Glutamatergic neuron (in vitro differentiated cells): ENCODE measurements at places on chromosomes 5 and 9. TPM values are rescaled to one million over a fixed set of nuclear protein-coding genes. Genes with fewer than 3 reads are reported as not detected.

The PCDHB13 gene
- 12.7 TPM for total RNA-seq

The MYORG gene
- 4.6 TPM for total RNA-seq

The CDH18 gene
- 0.49 TPM for total RNA-seq

The MED7 gene
- 13.2 TPM for total RNA-seq

The KIAA0825 gene
- 1.2 TPM for total RNA-seq

The ZDHHC11B gene
- total RNA-seq: 42.8 TPM

The MIGA2 gene
- total RNA-seq: 40.2 TPM

The MTAP gene
- 48.1 TPM for total RNA-seq

The DMGDH gene
- 1.7 TPM for total RNA-seq

The CCDC180 gene
- 13.1 TPM for total RNA-seq

The ARHGEF28 gene
- total RNA-seq: 0.47 TPM

The PCDHGA5 gene
- total RNA-seq: 4.6 TPM

The ADGRD2 gene
- not detected for total RNA-seq

The CTXN3 gene
- not detected for total RNA-seq

The ZNF879 gene
- total RNA-seq: 5.7 TPM

The SLCO6A1 gene
- 1.6 TPM for total RNA-seq

The UBAP2 gene
- 65.1 TPM for total RNA-seq

The GABBR2 gene
- total RNA-seq: 116 TPM

DNA sequence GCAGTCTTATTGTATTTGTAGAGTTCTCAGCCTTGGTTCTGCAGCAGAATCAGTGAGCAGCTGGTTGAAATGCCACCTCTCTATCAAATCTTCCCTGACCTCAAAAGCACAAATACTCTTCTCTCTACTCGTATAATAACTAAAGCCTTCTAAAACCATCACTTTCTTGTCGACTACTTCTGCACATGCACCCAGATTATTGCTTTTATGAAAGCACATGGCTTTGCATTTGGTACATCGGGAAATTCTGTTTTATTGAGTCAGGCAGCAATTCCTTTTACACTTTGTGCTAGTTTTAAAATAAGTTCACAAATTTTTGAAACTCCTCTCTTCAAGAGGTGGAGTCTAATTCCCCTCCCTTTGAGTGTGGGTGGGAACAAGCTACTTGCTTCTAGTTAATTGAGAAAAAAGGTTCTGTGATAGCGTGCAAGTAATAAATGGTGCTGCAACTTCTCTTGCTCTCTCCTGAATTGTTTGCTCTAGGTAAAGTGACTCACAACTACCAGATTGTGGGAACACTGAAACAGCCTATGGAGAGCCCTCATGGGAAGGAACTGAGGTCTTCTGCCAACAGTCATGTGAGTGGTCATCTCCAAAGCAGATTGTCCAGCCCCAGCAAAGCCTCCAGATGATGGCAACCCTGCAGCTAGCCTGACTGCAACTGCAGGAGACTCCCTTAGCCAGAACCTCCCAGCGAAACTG lies 66.0 kb upstream of the TAF1L start:
- DNase-seq: no peak

- DNase-seq: no peak
These were observed 116.0 kb downstream of the TENT4A start for GRCh38 chr5:6829150-6829784.

DNA sequence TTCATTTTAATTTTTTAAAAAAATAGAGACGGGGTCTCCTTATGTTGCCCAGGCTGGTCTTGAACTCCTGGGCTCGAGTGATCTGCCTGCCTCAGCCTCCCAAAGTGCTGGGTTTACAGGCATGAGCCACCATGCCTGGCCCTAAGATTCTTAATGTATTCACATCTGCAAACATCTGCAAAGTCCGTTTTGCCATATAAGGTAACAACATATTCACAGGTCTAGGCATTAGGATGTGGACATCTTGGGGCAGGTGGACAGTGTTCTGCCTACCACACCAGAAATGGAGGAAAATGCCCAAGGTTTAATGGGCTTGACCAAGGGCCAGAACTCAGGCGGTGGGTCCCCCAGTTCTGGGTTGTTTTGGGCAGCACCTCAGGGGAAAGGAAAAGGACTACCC lies 41.6 kb upstream of the VDAC1 start:
- no peak for DNase-seq

- DNase-seq: no peak
These were observed 37.0 kb downstream of the CXXC5 start for GRCh38 chr5:139684881-139685749.

- DNase-seq: peak; percentile 59
These were observed 381.8 kb downstream of the ADGRV1 start for GRCh38 chr5:90940227-90940995.

DNA sequence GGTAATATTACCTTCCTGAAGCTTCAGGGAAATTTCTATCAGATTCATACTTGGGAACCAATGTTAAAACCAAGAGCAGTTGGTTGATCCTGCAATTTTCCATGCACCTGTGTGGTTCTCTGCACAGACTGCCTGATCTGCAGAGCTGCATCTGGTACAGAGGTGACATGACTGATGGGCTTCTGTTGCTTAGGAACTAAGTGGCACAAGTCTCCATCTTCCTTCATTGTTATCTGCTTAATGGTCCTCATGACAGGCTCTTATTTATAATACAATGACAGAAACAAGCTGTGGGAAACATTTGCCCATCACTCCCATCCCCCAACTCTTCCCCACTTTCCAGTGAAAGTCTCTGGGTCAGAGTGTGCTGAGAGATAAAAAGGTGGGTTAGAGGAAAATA lies 799.1 kb downstream of the TAF11L14 start:
- DNase-seq: no peak

GRCh38 chr5:58153255-58153654 lies 306.6 kb downstream of the PLK2 start:
- no peak for DNase-seq

DNA sequence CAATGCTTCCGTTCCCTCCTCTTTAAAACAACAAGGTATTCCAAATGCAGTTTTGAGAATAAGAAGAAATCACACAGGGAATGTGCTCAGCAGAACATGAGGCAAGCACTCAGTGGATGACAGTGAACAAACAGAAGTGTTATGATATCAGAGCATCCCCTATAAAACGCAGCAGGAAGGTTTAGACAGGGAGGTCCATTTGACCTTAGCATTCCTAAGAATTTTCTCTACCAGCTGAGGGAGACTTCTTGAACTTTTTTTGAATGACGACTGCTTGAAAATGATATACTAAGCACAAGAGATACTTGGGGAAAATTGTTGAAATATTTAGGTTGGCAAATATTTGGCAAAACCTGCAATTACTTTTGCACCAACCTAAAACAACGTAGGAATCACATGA lies 3.9 kb downstream of the AMACR start:
- no peak for DNase-seq

DNA sequence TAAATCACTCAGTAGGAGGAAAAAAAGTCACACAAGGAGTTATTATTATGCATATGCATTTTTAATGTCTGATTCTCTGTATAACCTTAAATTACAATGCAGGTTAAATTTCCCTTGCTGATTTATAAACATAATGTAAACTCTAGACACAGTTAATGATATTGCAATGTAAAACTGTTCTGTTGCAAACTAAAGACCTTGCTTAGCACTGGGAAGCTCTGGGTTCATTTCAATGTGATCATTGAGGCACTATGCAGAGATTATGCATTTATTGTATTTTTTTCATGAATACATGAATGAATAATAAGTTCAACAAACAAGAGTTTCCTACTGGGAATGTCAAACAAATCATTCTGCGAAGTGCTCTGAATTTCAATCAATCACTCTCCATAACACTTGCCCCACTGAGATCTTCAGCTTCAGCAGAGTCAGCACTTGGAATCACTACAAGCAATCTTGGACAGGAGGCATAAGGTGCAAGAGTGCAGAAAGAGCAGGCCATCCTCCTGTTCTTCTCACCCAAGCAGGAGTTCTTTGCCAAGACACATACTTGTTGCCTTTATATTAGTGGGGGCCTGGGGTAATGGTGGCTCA lies 232.1 kb downstream of the CSNK1G3 start:
- DNase-seq: no peak

DNA sequence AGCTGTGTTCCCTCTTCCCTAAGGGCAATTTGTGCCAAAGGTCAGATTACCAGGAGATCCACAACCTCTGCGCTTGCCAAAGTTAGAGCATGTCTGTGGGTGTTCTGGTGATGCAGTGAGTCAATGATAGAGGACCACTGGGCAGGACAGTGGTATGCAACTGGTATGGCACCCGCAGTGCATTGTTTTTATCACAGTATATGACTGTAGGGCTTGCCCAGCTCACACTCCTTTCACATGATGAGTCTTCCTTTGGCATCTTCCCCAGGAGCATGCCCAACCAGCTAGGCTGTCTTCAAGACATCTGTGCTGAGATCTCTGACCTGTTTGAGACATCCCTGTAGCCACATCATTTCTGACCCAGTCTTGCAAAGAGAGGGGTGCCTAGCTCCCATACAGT lies 1650.0 kb upstream of the CDH6 start:
- no peak for DNase-seq

GRCh38 chr9:131884222-131884621 lies 144.3 kb upstream of the RAPGEF1 start:
- DNase-seq: no peak

- no peak for DNase-seq
These were observed 5.6 kb downstream of the ADAMTS13 start for GRCh38 chr9:133427658-133428348.

GRCh38 chr9:106622164-106622487 lies 240.8 kb upstream of the ZNF462 start:
- no peak for DNase-seq

- no peak for DNase-seq
These were observed 439.1 kb upstream of the KIF2A start for GRCh38 chr5:61866930-61867329.

DNA sequence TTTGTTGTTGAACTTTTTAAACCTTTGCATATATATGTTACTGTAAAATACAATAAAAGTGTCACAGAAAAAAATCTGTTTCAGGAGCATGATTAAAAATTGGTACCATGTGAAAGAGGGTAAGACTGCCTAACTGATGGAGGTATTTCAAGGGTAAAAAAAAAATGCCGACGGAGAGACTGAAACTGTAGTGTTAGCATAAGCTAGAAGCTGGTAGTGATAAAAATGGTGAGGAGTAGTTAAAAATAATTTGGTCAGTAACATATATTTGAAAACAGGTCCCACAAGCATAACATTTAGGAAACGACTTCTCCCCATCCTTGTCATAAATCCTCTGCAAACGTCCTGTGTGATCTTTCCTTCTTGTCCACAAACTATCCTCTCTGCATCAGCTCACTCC lies 64.7 kb downstream of the MEF2C start:
- DNase-seq: no peak

GRCh38 chr5:126054577-126055347 lies 368.4 kb upstream of the GRAMD2B start:
- DNase-seq: no peak

GRCh38 chr5:40224421-40224820 lies 455.3 kb upstream of the PTGER4 start:
- no peak for DNase-seq

- DNase-seq: no peak
These were observed 25.0 kb downstream of the ANKS6 start for GRCh38 chr9:98771209-98771874.

DNA sequence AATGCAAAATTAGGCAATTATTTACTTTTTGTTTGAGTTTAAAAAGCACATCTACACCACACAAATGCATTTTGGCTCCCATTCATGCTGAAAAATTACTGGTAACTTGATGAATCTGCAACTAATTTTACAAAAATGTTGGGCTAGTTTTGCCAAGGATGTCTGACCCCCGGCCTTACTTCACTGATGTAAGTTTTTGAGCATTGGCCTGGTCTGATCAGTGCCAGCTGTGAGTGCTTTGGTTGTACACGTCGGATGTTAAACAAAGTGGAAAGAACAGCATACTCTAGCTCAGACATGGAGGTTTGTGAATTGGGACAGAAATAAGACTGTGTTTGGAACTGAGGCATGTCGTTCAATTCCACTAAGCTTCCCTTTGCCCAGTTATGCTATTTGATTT lies 1044.2 kb downstream of the TLE4 start:
- no peak for DNase-seq

DNA sequence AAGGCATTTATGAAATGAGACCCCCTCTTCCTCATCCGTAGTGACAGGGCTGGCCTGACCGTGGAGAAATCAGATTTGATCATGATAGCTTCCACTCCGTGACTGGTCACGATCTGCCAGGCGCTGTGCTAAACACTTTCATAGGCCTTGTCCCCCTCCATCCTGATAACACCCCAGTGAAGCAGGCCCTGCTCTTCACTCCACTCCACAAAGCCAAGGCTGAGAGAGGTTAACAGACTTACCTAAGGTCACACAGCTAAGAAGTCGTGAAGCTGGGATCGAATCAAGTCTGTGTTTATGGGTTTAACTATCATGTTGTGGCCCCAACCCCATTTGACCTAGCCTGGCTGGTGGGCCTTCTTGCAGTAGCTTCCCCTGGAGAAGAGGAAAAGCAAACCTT lies 53.3 kb upstream of the IL17B start:
- no peak for DNase-seq

DNA sequence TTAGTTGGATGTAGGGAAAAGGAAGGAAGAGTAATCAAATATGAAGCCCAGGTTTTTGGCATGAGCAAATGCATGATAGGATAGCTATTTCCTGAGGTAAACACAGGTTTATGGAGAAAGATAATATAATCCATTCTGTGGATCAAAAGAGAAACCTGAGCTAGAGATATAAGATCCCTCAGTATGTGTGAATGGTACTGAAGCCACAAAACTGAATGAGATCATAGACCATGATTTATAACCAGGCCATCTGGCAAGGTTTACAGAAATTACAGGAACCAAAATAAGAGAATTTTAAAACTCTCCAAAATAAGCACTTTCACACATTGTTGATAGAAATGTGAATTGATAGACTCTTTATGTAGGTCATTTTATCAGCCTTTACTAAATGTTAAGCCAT lies 28.7 kb upstream of the ECM2 start:
- no peak for DNase-seq

GRCh38 chr5:33372721-33373472 lies 67.9 kb upstream of the TARS1 start:
- no peak for DNase-seq

DNA sequence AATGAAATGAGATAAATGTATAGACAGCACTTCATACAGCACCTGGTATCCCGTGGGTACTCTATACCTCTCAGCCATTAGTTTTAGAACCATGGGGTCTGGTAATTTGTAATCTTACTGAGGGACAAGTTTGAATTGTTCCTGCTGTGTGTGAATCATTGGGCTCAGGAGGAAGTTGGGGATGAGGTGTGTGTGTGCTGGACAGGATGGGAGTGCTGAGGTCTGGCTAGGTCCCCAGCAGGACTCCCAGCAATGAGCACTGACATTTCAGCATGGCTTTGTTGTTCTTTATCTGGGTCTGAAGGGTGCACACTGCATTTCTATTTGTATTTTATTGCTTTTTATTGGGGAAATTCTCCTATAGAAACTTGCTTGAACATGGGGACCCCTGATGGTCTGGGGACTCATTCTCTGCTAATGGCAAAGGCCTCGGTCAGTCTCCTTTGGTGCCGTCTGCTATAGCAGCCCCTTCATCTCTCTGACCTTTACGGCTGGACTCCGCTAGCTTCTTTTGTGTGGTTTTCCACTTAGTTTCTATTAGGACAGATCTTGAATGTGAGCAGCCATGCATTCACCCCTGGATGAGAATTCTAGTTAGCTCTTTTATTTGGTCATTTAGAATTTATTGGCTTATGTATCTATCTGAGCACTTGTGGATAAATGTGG lies 98.1 kb downstream of the SREK1 start:
- no peak for DNase-seq
